ENCODE measurements at places on chromosomes 2 and 18. TPM values are rescaled to one million over a fixed set of nuclear protein-coding genes. Genes with fewer than 3 reads are reported as not detected.

Gene GPR35
- 1.6 TPM for total RNA-seq

DNA sequence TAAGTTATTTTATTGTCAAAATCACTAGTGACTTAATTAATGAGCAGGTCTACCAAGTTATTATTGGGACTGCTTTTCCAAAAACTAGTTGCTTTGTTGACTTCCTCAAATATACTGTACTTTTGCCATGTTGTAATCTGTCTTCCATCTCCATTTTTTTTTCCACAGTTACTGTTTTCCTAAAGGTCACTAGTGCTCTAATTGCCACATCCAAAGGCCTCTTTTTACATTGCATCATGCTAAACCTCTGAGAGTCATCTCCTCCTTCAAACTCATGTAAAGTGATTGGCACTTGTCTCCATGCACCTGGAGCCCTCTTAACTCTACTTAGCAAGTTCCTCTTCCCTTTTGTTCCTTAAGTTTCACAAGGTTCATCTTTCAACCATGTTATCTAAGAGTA is 11.8 kb downstream of the PMAIP1 start:
- peak; percentile 53 for DNase-seq

- no peak for DNase-seq
Observed at GRCh38 chr2:236242057-236242495, 22.1 kb downstream of the ASB18 start.

DNA sequence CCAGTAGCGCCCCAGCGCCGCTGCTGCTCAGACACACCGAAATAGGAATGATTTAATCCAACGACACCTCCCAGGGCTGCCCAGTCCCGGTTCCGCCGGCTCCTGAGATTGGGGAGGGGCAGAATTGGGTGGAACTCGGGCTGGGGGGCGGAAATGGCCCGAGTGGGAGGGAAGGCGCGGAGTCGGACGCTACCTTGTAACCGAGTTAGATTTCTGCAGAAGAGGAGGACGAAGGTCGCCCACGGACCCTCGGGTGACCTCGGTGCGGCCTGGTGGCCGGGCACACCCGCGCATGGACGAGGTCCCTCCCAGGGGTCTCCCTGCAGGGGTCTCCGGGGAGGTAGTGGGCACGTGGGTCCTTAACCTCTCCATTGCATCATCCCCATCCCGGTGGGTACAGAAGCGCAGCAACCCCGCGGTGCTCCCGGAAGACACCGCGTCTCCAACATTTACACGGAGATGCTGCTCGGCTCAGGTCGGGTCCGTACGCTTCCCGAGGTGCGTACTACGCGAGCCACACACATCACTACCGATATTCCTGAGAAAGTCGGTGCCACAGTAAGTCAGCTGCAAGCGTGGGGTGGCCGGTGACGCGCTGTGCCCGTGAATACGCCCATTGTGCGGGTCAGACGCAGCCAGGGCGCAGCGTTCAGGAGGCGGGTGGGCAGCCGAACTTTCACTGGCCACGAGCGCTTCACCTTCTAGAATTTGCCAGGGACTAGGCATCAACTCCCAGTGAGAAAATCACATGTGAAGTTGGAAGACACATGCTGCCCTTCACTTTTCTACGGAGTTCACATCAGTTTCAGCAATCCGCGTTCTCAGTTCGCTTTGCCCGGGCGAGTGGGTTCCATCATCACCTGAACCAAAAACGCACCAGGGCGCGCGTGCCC is 3.0 kb downstream of the ZNF516 start:
- no peak for DNase-seq

- DNase-seq: no peak
Observed at GRCh38 chr2:9107168-9108025, 99.2 kb upstream of the ASAP2 start.
